CD4-positive, alpha-beta T cell treated with Interleukin-17A for 4 hours (primary cell): ENCODE measurements at places on chromosomes 4 and X.
A peak's percentile ranks its signal among the peaks of the same experiment; 100 is the strongest.

- no peak for DNase-seq
Measured at GRCh38 chrX:98514032-98514431, 1630.3 kb downstream of the RPA4 start.

DNA sequence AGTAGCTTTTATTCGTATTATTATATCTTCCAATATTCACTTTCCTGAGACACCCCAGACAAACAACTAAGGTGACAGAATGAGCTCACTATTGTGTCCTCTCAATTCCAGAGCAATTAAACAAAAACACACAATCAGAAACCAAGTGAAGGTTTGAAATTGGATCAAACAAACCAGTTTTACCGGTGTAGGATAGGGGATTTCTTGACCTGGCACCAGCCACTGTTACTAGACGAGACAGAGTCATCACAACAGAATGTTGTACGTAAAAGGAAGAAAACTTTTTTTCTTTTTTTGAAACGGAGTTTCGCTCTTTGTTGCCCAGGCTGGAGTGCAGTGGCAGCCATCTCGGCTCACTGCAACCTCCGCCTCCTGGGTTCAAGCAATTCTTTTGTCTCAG is 43.7 kb downstream of the LDOC1 start:
- DNase-seq = no peak

DNA sequence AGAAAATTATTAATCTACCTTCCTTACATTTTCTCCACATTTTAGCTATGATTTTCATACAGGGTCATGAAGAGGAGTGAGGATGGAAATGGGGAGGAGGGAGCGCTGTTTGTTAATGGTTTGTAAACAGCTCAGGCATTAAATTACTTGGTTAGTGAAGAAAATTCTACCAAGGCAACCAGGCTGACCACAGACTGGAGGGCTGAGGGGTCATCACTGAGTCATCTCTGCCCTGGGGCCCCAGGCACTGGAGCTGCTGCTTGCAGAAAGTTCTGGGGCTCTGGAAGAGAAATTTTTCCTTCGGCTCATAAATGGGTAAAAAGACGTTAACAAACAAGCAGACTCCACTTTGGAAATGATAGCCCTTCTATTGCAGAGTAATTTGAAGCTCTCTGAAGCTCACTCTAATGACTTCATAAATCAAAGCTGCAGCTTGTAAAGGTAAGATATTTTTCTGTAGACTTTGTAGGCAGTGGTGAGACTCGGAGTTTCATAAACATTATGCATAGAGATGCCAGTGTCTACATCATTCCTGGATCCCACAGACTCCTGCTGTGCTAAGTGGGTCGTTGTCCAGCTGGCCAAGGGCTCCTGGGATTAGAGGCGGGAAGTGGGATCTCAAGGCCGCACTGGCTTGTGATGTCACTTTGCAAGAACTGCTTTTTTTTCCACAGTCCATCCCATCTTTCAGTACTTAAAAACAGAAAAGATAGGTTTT is 159.6 kb downstream of the PTTG2 start:
- DNase-seq = no peak

DNA sequence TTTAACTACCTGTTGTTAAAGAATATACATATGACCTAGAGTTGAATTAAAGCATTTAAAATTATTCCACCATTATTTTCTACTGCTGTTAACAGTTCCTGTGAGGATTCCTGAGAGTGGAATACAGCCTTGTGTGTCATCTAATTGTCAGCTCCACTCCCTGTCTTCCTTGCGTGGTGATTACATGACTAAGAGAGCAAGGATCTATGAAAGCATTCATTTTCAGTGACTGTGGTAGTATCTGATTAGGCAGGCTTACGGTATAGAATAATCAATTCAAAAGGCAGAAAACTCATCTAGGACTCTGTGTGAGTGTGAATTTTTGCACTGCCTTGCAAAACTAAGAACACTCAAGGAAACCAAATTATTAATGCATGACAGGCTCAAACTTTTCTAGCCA is 577.8 kb downstream of the SH3BGRL start:
- no peak for DNase-seq

GRCh38 chr4:67020438-67020797 is 524.9 kb downstream of the CENPC start:
- DNase-seq = no peak

- DNase-seq = no peak
Measured at GRCh38 chr4:33924239-33924638, 2320.1 kb downstream of the ARAP2 start.

GRCh38 chrX:111353793-111354192 is 58.2 kb downstream of the DCX start:
- DNase-seq = no peak

- DNase-seq = no peak
Measured at GRCh38 chr4:127249767-127250108, 383.0 kb upstream of the INTU start.

DNA sequence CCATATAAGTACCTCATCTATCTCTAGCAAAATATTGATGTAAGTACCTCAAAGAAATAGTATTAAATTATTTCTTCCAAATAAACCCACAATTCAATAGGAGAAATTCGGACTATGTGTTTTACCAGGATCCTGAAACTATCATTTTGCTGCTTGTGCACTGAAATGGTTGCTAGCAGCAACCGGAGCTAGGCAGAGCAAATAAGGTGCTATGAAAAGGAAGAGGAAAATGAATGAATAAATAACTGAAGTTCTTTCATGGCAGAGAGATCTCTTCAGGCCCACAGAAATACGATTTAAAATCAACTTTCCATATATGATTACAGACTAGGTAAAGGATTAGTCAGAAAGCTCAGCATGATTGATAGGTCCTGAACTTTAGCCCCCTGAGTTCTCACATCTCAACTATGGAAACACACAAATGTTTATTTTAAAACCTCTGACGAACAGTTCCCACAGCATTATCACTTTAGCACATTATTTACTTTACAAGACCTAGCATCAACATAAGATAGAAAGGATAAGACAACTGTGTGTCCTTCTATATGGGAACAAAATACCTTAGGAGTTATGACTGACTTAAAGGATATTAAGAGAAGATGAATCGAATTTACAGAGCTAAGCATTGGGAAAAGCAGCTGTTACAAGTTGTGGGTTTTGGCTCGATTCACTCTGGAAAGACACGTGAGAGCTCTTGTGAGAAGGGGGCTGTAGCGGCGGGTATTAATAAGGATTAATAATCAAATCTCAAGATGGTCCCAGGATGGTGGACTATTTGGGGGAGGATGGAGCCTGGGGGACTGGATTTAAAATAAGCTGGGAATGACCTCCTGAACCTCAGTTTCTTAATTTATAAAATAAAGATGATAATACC is 104.3 kb downstream of the CORIN start:
- no peak for DNase-seq

- DNase-seq = no peak
Measured at GRCh38 chr4:28555866-28556265, 1695.2 kb downstream of the STIM2 start.

- DNase-seq = no peak
Measured at GRCh38 chr4:118224243-118224829, 128.5 kb downstream of the PRSS12 start.

GRCh38 chr4:176400816-176401461 is 81.2 kb downstream of the SPCS3 start:
- no peak for DNase-seq

DNA sequence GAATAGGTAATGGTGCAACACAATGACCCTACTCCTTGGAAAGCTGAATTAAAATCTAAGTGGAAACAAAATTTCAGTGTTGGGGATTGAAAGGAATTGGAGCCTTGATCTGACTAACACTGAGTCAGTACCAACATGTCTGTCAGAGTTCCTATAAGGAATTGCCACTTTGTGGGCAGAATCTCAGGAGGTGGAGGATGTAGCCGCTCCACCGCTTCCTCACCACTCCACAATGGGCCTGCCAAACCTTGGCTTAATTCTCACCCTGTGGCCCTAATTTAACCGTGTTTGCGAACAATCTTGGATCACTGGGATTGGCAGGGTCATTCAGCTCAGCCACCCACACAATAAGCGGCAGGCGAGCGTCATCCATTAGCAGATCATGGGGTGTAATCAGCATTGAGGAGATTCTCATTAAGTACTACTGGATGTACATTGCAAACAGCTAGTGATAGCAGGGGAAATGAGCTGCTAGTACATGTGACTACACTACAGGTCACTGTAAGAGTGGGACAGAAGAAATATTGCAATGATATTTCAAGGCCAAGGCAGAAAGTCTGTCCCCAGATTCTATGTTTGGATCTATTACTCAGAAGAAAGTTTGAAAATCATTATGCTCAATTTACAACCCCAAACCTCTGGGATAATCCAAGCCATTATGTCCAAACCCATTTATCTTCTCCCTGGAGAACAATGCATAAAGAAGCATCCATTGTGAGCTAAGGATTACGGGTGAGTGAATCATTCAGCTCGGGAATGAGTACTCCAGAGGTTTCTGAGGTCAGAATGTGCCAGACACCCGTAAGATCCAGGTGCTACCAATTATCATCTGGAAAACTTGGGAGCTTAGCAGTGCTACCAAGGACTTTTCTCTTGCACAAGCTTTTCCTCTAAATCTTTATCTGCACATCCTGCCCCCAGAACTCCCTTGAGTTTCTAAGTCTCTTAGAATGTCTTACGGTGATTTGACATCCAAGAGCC is 5.8 kb downstream of the SRPX start:
- no peak for DNase-seq

DNA sequence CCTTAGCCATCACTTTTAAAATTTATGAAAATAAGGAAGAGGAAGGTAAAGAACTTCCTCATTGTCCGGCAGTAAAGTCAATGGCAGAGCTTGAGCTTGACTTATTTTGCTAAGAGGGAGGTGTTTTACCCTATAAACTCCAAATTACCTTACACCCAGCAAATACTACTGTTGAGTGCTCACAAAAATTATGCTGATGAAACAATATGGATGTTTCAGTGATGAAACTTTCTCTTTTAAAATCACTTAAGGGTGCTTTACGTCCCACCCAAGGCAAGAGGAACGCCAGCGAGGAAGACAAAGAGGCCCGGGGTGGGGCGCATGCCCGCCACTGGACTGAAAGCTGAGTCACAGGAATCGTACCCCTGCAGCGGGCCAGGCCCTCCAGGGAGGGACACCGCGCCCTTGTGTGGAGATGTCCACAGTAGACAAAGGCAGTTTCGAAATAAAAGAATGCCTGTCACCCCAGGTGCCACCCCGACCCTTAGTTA is 560 bp upstream of the TMSB4X start:
- peak; percentile 68 for DNase-seq

DNA sequence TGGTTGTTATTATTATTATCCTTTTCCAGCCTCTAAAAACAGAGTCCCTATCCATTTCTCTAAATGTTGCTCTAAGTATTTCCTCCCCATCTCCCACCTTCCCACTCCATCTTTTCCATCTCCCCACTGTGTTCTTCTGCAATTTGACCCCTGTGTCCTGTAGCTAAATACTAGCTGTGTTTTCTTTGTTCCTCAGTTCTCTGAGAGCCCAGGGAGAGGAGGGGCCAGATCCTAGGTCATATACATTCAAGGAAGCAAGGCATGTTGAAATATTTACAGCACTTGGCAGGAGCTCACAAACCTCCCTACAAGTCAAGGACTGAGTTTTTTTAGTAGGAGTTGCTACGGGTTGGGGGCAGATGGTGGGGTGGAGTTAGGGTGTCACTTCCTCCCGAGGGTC is 10.5 kb downstream of the SLC16A2 start:
- DNase-seq = no peak

GRCh38 chrX:40952855-40953254 is 132.4 kb upstream of the USP9X start:
- peak; percentile 7 for DNase-seq

DNA sequence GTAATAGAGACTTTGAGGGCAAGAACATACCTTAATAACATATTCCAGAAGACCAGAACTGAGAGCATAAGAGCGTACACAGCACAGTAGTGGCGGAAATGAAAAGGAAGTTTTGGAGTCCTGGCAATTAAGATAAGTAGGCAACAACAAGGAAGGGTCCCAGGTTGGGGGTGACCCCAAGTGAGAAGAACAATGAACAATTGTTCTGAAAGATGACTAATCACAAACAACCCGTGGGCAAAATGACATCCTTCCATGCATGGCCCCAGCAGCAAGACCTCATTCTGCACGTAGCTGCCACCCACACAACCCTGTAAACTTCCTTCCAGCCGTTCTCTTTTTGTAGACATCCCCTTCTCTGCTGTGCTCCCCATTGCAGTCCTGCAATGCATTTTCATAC is 384.4 kb upstream of the PABPC4L start:
- DNase-seq = no peak

DNA sequence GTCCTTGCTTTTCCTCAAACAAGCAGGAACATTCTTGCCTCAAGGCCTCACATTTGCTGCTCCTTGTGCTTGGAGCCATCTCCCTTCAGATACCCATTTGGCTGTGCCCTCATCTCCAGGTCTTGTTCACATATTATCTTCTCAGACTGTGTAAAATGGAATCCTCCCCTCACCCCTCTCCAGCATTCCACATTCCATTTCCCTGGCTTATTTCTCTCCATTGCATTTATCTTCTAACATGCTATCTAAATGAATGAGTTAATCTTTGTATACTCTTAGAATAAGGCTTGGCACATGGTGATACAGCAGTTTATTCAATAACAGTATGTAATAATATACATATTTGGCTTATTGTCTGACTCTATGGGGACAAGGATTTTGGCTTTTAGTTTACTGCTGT is 8.8 kb upstream of the GALNT7 start:
- no peak for DNase-seq

DNA sequence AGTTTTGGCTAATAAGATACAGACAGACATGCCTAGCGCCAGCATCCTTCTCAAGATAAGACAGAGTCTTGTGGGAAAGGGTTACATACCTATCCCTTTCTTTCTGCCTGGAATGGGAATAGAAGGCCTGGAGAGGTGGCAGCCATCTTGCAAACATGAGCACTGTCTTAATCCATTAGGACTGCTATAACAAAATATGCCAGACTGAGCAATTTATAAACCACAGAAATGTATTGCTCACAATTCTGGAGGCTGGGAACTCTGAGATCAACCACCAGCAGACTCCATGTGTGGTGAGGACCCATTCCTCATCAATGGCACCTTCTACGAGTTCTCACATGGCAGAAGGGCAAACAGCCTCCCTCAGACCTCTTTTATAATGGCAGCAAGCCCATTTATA is 26.5 kb upstream of the NEIL3 start:
- DNase-seq = no peak

- DNase-seq = no peak
Measured at GRCh38 chr4:15043922-15044321, 41.6 kb downstream of the CPEB2 start.

DNA sequence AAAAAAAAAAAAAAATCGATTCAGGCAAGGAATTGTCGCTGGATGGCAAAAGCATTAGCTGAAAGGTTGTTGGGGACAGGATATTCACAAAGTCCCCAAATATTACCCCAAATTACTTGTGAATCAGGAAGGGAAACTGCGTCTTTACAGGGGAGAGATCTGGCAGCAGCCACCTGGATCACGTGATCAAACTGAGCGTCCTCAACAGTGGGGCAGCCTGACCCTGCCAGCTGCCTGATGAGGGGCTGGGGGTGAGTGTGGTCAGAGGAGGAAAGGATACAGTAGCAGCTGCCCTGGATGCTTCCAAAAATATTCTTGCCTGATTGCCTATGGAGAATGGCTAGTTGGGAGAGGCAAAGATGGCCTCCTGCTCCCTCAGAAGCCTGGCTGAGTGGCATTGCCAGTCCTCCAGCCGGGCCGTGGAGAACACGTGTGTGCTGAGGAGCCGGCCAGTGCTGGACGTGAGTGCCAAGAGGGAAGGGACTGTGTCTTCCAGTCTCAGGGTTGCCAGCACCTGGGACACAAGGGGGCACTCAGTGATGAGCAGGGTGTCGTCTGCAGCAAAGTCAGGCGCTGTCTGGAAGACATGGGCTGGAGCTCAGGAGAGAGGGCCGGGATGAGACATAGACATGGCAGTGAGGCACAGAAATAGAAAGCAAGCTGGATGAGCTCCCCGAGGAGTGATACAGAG is 3.0 kb upstream of the LAGE3 start:
- no peak for DNase-seq
